ENCODE measurements at places on chromosomes 2 and 18.

DNA sequence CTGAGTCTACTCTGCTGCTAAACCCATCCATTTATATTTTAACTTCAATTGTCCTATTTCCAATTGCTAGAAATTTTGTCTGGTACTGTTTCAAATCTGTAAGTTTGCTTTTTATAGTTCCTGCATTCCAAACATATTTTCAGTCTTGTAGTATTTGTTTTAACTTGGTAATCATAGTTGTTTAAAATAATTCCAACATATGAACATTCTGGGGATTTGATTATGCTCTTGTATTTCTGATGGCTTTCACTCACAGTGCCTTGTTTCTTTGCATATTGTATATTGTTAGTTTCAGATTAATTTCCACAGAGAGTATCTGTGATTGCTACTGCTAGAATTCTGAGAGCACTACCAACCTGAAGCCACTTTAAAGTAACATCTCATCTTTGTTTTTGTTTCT, 202.4 kb downstream of the ETAA1 start:
- no peak for DNase-seq

GRCh38 chr2:128359841-128360240, 41.2 kb upstream of the HS6ST1 start:
- no peak for DNase-seq

DNA sequence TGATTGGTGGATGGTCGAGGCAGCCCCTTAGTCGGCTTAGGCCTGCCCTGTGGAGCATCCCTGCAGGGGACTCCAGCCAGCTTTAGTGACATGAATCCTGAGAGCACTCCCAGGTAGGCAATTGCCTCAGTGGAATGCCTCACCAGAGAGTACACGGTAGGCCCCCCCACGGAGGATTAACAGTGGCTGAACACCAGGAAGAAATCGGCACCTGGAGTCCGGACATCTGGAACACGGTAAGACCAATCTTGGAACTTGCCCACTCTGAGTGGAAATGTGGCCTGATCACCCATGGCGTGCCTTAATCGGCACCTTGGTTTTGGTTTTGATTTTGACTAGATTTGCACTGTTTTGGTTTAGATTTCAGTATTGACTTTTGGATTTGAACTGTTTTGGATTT, 326.2 kb upstream of the NCKAP5 start:
- DNase-seq = no peak

DNA sequence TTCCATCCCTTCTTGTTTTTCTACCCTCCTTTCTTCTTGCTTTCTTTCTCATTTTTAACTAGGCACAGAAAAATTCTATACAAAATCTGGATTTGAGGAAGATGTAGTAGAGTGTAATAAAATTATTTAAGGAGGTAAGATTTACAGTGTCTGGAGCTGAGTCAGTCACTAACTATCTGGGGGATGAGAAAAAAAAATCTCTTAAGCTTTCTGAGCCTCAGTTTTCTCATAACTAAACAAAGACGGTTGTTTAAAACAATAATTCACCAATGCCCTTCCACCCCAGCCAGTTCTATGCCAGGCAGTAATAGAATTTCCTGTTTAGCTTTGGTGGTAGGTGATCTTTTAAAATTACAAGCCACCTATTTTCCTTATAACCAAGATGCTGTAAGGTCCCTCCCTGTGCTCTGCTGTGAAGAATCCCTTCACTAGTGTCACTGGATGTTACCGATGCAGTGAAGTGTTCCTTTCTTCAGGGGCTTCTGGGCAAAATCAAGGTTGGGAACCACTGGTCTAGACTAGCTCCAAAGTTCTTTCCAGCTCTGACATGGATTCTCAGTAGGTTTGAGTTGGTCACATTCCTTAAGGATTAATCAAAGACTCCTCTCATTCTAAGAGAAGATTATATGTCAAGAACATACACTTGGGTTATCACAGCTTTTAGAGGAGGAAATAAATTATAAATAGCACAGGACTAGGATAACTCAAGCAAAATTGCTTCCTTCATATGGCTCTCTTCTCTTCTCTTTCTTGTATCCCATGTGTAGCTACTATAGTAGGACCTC, 289.0 kb downstream of the CDH2 start:
- DNase-seq = no peak

GRCh38 chr18:76339246-76339620, 155.8 kb downstream of the ZNF516 start:
- no peak for DNase-seq

GRCh38 chr2:185802926-185803325, 64.3 kb downstream of the FSIP2 start:
- DNase-seq = no peak

DNA sequence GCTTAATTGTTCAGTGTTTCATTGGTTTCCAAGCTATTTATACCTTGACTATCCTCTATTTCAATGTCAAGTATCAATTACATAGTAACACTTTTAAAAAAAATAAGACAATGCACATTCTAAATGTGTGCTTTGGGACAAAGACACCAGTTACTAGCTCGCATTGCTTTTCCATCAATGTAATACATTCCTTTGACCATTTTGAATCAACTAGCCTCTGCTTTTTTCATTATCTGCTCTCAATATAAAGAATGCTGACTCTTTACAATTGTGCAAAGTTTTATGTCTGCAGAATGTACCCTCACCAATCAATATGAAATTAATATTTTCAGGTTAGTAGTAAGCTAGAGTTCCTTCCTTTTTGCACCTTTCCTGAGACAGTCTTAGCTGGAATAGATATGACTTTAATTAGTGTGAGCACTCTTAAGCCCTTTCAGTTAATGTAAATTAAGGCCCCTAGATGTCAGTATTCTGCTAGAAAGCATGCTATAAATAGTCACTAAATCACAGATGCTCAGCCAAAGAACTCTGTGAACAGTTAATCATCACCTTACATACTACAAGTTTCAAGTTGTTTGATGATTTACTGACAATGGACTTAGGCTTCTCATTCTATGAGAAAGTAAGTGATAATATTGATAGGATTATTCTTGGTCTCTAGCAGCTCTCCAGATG, 413.6 kb downstream of the PTH2R start:
- DNase-seq = no peak

GRCh38 chr2:58798676-58799208, 557.6 kb upstream of the FANCL start:
- DNase-seq = no peak

- DNase-seq = no peak
Measured at GRCh38 chr2:169980643-169981042, 153.4 kb downstream of the UBR3 start.

GRCh38 chr2:69013840-69014821, 1.2 kb downstream of the ANTXR1 start:
- peak; percentile 19 for DNase-seq

GRCh38 chr2:142179686-142180085, 48.9 kb upstream of the LRP1B start:
- DNase-seq = no peak

GRCh38 chr2:167965907-167966761, 281.3 kb downstream of the STK39 start:
- DNase-seq = no peak

DNA sequence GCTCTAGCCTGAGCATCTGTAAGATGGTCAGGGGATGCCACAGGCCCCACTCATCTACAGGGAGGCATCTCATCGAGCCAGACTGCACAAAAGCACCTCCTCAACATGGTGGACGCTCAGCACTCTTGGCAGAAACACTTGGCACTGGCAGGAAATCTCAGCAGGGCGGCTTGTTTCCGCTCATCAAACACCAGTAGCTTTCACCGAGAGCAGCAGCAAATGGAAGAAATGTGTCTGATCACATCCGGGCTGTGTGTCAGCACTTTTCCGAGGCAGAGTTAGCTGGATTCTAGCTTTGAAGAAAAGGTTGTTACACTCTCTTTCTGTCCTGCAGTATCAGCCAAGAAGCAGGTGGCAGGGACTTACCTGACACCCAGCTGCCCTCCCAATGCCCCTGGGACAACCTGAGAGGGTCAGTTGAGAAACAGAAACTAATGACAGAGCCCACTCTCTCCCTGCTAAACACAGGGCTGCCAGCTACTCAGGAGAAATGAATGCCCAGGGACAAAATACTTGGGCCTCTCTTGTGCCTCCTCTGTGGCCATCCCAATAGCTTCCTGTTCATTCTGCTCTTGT, 68.9 kb upstream of the FZD7 start:
- DNase-seq = no peak

- no peak for DNase-seq
Measured at GRCh38 chr2:156590085-156590739, 154.0 kb downstream of the GPD2 start.

DNA sequence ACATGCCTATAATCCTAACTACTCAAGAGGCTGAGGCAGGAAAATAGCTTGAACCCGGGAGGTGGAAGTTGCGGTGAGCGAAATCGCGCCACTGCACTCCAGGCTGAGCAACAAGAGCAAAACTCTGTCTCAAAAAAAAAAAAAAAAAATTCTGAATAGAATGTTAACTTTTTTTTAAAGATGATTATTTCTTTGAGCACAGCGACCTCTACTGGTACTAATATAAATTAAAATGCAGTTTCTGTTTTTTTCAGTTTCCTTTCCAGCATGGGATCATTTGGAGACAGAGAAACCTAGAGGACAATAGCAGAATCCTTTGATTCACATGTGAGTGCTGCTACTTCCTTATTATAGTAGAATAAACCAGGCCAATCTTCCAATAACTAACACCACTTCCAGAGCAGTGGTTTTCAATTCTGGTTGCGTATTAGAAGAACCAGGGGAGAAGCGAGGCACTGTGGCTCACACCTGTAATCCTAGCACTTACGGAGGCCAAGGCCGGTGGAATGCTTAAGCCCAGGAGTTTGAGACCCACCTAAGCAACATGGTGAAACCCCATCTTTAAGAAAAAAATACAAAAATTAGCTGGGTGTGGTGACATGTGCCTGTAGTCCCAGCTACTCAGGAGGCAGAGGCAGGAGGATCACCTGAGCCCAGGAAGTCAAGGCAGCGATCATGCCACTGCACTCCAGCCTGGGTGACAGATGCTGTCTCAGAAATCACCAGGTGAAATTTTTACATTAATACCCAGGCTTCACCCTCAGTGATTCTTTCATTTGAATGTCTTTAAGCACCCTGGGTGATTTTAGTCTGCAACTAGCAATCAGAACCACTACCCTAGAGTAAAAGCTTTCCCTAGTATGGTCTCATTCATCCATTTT, 10.1 kb downstream of the SRSF7 start:
- no peak for DNase-seq

GRCh38 chr2:12804091-12804856, 87.5 kb downstream of the TRIB2 start:
- DNase-seq = no peak

- no peak for DNase-seq
Measured at GRCh38 chr2:64063924-64064331, 44.7 kb upstream of the VPS54 start.

All from stimulated activated CD4-positive, alpha-beta T cell treated with anti-CD3 and anti-CD28 coated beads, Interleukin-4, amount 100 ng/mL, for 48 hours (primary cell).